ENCODE measurements at places on chromosomes 11 and 22. TPM values are rescaled to one million over a fixed set of nuclear protein-coding genes. Genes with fewer than 3 reads are reported as not detected.

The CD81 gene
- total RNA-seq: 184 TPM

The JHY gene
- total RNA-seq: 12.7 TPM

The TBC1D10A gene
- total RNA-seq: 32.9 TPM

The P2RX3 gene
- not detected for total RNA-seq

The ROM1 gene
- total RNA-seq: 6.5 TPM

The SAA2 gene
- total RNA-seq: under 0.01 TPM

The TSSK2 gene
- total RNA-seq: not detected

The SEZ6L gene
- total RNA-seq: not detected

The SLC5A12 gene
- total RNA-seq: 0.88 TPM

The MS4A15 gene
- total RNA-seq: not detected

The GSTT2B gene
- 13.8 TPM for total RNA-seq

The TRIM51 gene
- total RNA-seq: not detected

The FDXACB1 gene
- 1.4 TPM for total RNA-seq

The PDGFD gene
- total RNA-seq: 15.6 TPM

The GPR83 gene
- total RNA-seq: not detected

The OR10V1 gene
- total RNA-seq: not detected

All from osteoblast (primary cell).